ENCODE measurements at places on chromosomes 7 and 10.

DNA sequence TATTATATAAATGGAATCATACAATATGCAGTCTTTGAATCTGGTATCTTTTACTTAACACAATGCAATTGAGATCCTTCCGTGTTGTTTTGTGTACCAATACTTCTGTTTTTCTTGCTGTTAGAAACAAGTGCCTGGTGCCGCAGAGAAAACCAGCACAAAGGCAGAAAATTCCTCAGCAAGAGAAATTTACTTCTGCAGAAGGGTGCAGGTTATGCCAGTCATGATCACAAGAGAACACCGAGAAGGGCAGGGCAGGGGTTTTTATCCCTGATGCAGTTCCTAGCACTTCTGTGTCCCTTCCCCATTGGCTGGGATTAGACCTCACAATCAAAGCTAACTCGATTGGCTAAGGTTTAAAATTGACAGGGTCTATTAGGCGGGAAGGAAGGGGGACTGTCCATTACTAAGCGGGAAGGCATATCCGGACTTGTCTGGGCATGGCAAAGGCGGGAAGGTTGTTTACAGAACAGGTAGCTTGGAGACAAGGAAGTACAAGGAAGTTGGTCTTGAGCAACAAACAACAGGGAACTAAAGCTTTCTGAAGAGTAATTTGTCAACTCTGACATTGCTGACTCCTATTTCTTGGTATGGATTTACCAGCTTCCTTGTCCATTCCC is 2.4 kb upstream of the ZNF33B start:
- DNase-seq, result no peak

DNA sequence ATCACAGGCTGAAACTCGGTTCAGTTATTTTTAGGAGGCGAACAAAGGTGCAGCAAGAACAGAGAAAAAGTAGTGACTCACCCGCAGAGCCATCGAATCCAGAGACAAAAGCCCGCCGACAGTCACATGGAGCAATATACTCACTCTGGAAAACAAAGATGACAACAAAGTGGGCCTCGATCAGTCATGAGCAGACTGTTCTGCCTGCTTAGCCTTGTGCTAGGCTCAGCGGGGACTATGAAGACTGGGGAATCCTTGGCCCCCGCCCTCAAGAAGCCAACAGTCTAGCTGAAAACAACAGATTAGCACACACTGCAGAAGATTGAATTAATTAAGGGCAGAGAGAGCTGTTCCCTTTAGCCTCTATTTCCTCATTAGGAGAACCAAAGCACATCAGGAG is 30.4 kb downstream of the XPNPEP1 start:
- DNase-seq, result no peak

DNA sequence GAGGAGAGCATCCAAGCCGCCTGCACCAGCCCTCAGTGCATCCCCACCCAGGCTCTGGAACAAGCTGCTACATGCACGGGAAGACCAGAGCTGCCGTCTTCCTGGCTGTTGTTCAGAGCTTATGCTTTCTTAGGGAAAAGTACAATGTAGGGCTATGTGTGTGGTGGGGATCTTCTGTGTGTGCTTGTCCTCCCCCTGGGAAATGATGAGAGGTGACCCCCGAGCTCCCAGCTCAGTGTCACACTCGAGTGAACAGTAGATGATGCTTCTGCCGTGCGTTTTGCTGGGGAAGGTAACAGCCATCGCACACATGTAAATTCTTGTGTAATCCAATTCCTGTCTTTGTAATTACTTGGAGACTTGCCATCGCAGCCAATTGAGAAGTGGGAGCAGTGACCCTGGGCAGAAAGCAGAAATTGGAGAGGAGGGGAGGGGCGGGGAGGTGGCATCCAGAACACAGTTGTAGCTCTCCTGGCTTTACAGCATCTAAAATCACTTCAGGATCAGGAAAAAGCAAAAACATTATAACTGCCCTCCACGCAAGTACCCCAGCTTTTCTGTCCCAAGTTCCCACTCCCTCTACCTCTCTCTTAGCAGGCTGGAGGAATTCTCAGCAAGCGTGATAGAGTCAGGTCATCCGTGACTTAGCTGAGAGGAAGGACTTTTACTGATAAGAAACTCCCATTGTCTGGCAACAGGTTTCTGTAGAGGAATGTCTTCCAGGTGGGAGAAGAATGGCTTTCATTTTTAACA is 149.6 kb downstream of the TCF7L2 start:
- DNase-seq, result no peak

DNA sequence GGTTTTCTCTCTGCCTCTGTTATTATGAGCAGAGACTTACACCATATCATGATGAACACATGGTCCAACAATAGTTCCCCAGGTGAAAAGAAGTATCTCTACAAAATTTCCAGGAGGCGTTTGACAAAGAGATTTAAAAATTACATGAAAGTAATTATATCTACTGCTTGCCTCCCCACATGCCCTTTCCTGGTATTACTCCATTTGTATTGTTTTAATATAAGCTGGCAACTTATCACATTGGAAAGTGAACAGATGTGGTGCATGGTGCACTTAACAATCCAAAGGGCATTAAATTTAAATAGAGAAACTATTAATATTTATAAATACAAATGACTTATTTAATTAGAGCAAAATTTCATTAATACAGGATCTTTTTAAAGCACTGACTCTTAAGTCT is 638.2 kb downstream of the ANKRD7 start:
- no peak for DNase-seq

DNA sequence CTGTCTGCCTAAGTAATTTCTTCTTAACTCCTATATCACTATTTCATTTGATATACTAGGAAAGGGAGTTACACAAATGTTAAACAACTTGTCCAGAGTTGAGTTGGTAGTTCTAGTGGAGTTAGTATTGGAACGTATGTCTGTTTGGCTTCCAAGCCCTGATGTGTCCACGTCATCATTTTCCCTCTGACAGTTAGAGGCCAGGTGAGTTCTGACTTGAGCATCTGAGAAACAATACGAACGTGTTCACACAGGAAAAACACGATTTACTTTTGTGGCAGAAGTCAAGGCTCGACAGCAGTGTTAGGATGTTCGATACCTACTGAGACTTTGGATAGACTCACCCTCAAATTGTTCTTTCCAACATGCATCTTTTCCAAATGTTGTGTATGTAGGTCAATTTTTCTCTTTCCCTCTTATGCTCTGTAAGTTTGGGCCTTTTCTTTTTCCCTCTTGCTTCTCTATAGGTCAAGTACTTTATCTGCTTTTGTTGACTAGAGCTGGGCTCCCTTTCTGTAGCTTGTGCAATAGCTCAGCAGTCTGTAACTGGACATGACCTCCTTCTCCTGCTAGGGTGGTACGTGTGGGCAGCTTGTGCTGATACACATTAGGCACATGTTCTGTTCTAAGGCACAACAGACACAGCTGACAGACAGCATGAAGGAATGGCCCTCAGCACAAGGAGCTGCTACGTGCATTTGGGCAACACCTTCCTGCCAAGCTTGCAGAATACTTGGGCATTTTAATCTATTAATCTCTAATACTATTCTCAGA is 222.9 kb downstream of the PTEN start:
- no peak for DNase-seq

DNA sequence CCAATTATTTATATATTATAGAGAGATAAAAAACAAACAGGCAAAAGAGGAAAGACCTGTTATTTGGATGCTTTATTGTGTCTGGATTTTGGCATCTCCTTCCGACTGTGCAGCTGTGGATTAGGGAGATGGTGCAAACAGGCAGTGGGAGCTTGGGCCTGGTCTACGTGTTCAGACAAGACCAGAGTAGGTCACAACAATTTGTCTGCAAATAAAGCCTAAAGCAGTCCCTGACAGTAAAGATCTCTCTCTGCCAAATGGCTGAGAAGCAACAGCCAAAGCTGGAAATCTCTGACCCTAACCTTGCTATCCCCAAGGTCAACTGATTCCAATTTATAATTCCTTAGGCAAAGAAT is 82.0 kb downstream of the ABLIM1 start:
- DNase-seq, result no peak

GRCh38 chr7:3427957-3428356 is 126.9 kb downstream of the SDK1 start:
- DNase-seq, result no peak

GRCh38 chr7:140000666-140001268 is 62.0 kb downstream of the PARP12 start:
- DNase-seq, result no peak

- no peak for DNase-seq
Measured at GRCh38 chr10:86712317-86712707, 44.0 kb downstream of the LDB3 start.

DNA sequence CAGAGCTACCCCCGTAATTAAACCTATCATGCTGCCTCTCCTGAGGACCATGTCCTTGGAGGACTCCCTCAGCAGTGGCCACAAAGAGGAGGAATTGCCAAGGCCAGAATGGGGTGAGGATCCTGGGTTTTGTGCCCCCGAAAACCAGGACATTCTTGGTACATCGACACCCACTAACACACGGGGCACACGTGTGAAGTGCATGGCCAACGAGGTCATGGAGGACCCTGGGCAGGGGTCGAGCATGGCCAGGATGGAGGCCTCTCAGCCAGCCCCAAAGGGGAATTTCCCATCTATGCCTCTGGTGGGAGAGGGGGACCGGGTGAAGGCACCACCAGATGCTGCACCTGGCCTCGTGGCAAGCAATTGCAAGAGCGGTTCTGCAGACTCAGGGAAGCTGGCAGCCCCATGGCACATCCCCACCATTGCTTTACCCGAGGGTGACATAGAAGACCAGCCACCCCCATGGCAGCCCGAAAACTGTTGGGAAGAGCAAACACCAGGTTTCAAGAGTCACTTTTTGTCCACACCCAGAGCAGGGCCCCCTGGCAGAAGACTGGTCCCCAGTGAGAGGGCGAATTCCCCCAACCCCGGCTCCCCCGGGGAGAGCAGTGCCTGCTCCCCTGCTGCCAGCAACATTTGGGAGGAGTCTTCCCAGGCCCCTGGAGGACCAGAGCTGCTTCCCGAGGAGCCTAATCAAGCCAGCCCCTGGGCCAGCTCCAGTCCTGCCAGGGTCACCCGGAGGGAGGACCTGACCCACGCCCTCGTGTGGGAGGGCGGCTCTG is 26.4 kb downstream of the C10orf71 start:
- peak; percentile 46 for DNase-seq

GRCh38 chr10:71333129-71333887 is 14.2 kb downstream of the SLC29A3 start:
- no peak for DNase-seq
